Heart right ventricle (tissue), 16 donors: ENCODE measurements at places on chromosomes 6 and 20. TPM values are rescaled to one million over a fixed set of nuclear protein-coding genes. Genes with fewer than 3 reads are reported as not detected.

DNA sequence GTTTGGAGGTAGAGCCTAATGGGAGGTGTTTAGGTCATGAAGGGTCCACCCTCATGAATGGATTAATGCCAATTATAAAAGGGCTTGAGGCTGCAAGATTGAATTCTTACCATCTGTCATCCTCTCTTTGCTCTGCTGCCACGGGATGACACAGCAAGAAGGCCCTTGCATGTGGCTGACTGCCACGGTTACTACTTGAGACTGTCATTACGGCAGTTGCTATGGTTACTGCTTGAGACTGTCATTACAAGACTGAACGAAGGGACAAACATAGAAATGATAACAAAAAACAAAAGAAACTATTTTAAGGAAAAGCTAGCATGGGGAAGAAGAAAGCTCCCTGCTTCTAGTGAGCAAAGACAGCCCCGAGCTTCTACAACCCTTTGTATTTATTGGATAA is 715.0 kb downstream of the TFAP2A start:
- no peaks in the 10 kb centered on the region for H3K4me1 ChIP-seq
- no peak overlapping the region for H3K4me3 ChIP-seq
- no peak for DNase-seq
- H3K27me3 ChIP-seq = no peaks in the 10 kb centered on the region
- no peak overlapping the region for H3K27ac ChIP-seq
- H3K36me3 ChIP-seq = no peaks in the 10 kb centered on the region

DNA sequence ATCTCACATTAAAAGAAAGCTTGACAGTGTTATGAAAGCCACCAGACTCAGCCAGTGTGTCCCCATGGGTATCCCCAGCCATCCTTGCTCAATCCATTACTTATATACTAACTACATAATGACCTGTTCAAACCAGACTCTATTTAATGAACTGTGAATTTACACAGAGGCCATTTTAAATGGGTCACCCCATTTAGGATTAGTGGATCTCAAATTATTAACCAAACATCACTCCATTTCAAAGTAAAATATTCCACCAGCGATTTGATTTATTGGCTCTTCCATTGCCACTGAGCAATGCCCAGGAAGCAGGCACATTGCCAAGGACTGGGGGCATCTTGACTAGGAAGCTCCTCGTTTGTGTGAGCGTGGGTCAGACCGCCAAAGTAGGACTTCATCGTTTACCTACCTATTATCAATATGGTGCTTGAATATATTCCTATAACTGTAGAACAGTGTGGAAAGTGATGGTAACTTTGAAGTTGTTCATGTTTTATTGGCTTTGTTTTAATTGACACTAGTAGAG is 15.5 kb upstream of the NPEPL1 start:
- no peak overlapping the region for H3K27ac ChIP-seq
- no peaks in the 10 kb centered on the region for H3K4me1 ChIP-seq
- H3K36me3 ChIP-seq = peaks cover 40% of the 10 kb centered on the region
- DNase-seq = no peak

DNA sequence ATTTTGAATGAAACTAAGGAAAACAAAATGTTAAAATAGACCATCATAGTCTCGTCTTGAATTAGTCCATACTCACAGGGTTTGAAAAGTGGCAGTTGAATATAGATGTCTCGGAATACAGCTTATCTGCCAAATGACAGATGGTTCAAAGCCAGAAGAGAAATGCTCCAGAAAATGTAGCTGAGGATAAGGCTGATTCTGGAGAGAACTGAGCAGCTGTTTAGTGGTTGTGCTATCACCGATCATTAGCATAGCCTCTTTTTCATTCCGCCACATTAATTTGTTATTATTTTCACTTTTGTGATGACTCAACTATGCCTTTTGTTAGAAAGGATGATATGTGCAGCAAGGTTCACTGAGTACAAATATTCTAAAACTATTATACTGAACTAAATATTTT is 390.2 kb upstream of the MAN1A1 start:
- no peak for DNase-seq
- H3K4me3 ChIP-seq = no peak overlapping the region
- no peak overlapping the region for H3K27ac ChIP-seq
- no peaks in the 10 kb centered on the region for H3K4me1 ChIP-seq

GRCh38 chr20:1266167-1266973 is at the start of gene SNPH:
Gene SNPH (plus strand): TSS chr20:1266294. CDS start chr20:1296240, 29,946 bp downstream.
- H3K36me3 ChIP-seq = no peaks in the 10 kb centered on the region
- H3K27me3 ChIP-seq = no peaks in the 10 kb centered on the region
- H3K4me3 ChIP-seq = peak within 1 kb of the TSS; percentile 88
- DNase-seq = peak; percentile 81
- H3K4me1 ChIP-seq = peaks cover 12% of the 10 kb centered on the region
- H3K27ac ChIP-seq = peak within 1 kb of the TSS; percentile 78

GRCh38 chr6:22029171-22029570 is 267.7 kb downstream of the PRL start:
- H3K36me3 ChIP-seq = no peaks in the 10 kb centered on the region
- peaks cover 39% of the 10 kb centered on the region for H3K4me1 ChIP-seq
- no peak overlapping the region for H3K4me3 ChIP-seq
- H3K27me3 ChIP-seq = no peaks in the 10 kb centered on the region
- no peak for DNase-seq
- no peak overlapping the region for H3K27ac ChIP-seq

DNA sequence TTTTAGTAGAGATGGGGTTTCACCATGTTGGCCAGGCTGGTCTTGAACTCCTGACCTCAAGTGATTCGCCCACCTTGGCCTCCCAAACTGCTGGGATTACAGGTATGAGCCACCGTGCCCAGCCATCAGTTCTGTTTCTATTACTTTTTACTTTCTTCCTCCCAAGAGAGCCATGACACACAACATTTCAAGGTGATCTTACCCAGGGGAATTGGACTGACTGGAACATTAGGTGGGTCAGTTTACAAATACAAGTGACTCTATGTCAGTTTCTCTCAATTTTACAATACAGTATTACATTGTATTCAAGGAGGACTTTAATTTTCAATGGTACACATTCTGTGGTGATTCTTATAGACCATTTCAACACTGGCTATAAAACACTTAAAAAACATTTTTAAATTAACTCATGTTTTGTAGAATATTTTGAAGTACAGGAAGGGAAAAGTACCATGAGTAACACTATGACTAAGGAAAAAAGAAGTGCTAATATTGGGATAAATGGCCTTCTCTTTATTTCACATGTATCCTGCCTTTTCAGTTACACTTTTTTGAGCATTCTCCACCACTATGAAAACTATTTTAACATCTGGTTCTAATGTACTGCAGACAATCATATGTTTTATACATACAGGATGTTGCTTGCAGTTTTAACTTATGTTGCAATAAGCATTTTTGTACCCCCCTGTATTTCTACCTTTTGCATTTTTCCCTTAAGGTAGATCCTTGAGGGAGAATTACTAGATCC is 8.4 kb downstream of the TPBG start:
- no peaks in the 10 kb centered on the region for H3K4me1 ChIP-seq
- H3K27me3 ChIP-seq = no peaks in the 10 kb centered on the region
- no peaks in the 10 kb centered on the region for H3K36me3 ChIP-seq
- DNase-seq = no peak

DNA sequence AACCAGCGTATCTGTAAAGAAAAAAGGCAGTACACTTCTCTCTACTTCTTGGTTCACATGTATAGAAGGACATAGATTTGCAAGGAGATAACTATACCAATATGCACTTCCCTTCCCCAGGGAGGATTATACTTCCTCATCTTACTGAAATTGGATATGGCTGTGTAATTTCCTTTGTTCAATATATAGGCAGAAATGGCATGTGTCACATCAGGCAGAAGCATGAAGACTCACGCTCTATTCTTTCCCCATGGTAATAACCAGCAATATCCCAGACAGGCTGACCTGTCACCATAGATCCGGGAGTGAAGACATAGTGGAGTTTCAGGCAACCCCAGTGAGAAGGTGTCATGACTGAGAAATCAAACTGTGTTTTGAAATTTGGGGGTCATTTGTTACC is 518.3 kb downstream of the KIF16B start:
- H3K4me3 ChIP-seq = no peak overlapping the region
- no peak for DNase-seq
- H3K36me3 ChIP-seq = no peaks in the 10 kb centered on the region
- H3K27me3 ChIP-seq = no peaks in the 10 kb centered on the region

DNA sequence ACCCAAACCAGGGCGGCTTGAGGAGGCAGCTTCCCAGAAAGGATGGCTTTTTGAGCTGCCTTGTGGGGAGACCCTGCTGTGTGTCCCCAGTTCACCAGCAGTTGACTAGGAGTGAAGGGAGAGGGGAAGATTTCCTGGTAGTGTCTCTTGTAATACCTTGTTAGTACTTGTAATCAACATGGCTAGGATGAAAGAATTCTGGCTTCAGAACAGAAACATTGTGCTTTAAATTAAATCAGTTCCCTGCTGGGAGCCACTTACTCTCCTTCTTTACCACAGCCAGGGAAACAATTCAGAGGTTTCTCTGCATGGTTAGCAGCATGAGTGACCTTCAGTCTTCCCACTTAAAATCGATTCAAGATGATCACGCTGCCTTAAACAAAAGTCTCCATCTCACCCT is 525.4 kb upstream of the ID4 start:
- no peaks in the 10 kb centered on the region for H3K4me1 ChIP-seq
- no peak overlapping the region for H3K27ac ChIP-seq
- H3K36me3 ChIP-seq = no peaks in the 10 kb centered on the region
- no peaks in the 10 kb centered on the region for H3K27me3 ChIP-seq
- no peak for DNase-seq

Gene IMPG1
- not detected for total RNA-seq

DNA sequence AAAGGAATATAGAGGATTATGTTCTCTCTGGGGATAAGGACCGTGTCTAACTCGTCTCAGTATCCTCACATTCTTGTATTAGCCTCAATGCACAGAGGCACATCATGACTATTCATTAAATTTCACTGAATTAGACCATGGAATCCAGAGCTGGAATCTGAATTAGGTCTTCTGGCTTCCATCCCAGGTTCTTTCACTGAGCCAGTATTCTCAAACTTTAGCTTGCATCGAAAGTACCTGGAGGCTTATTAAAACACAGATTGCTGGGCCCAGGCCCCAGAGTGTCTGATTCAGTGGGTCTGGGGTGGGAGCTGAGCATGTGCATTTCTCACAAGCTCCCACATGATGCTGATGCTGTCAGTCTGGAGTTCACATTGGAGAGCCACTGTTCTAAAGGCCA is 142.0 kb downstream of the UST start:
- H3K4me1 ChIP-seq = peaks cover 24% of the 10 kb centered on the region
- H3K27ac ChIP-seq = no peak overlapping the region
- H3K27me3 ChIP-seq = no peaks in the 10 kb centered on the region
